ENCODE measurements at places on chromosomes 6 and 20.

GRCh38 chr20:59671661-59672471, 67.5 kb downstream of the PHACTR3 start:
- no peak for DNase-seq

GRCh38 chr6:143515766-143516355, 4.3 kb upstream of the FUCA2 start:
- DNase-seq = no peak

DNA sequence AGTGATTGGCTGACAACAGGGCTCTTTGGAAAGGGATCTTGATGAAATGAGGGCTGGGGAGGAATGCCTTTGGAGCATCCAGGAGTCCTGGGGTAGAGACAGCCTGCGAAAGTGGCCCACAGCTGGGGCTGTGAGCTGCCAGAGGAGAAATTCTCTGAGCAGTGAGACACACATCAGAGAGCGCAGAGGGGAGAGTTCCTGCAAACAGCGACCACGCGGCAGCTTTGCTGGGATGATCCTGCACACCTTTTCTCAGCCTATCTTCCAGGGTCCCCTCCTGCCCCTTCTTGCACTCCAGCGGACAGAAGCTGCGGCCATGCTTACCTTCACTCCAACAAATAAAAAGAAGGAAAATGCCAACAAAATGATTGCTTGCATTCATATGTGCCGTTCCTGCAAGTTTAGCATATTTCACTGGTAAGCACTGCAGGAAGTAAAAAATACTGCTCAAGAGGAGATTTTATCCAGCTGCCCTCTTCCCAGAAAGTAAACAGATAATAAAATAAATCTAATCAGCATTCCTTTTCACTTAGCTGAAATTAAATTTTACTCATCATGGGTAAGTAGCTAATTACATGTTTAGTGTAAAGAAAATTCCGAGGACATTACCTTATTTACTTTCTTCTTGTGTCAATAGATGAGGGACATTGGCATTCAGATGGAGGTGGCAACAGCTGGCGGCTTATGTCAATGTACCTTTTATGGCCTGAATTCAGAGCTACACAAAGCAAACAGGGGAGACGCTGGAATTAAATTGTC, 339.9 kb upstream of the ARID1B start:
- DNase-seq = no peak

GRCh38 chr6:85348643-85349042, 101.2 kb upstream of the NT5E start:
- DNase-seq = no peak

DNA sequence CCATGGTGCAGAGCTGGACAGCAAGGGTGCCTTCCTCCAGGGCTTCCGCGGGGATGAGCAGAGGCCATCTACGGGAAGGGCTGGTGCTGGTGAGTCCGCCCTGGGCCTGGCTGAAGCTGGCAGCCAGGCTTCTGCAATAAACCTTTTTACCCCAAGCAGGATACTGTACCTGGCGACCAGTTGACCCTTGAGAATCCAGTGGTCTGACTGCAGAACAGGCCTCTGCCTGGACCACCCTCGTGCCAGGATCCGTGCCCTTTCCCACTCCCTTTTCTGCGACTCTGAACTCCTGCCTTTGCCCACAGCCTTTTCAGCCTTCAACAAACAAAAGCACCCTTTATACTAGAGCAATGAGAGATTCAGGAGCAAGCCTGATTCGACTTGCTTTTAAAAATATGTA, 18.9 kb downstream of the CDH26 start:
- no peak for DNase-seq

- DNase-seq = no peak
Observed at GRCh38 chr6:151029970-151030369, 164.5 kb downstream of the MTHFD1L start.

DNA sequence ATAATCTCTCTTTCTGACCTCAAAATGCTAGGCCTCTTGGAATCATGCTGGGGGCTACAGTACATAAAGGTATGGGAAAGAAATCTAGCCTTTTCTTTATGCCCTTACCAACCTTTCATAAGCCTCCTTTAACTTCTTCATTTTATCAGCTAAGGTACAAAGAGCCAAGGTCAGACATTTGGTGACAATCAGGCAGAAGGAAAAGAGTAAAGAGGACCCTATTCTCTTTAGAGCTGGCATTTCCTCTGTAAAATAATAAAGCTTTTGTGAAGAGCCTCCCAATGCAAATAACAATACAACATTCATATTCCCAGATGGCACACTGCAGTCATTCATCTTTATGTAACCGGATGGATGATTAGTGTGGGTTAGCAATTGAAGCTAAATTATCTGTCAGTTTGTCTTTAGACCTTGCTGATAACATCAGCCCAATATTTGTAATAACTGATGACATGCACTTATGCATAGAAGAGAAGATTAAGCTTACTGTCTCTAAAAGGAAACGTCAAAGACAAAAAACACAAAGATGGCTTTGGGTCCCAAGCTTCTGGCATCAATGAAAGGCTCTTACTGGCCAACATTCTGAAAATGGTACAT, 163.1 kb downstream of the IBTK start:
- no peak for DNase-seq

GRCh38 chr6:7633361-7633760, 43.4 kb downstream of the SNRNP48 start:
- no peak for DNase-seq

DNA sequence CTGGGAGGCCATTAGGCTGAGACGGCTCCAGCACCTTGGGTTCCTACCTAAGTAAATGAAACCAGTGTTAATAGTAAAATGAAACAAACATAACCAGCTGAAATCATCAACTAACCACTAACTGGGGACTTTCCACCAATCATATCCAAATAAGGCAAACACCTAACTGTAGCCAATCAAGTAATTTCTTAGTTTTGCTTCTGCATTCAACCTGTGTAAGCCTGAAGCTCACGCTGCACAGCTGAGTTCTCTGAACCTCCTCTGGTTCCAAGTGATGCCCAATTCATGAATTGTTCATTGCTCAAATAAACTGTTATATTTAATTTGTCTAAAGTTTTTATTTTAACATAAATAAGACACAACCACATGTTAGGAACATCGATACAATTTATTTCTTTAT, 22.5 kb downstream of the KLHL32 start:
- no peak for DNase-seq

DNA sequence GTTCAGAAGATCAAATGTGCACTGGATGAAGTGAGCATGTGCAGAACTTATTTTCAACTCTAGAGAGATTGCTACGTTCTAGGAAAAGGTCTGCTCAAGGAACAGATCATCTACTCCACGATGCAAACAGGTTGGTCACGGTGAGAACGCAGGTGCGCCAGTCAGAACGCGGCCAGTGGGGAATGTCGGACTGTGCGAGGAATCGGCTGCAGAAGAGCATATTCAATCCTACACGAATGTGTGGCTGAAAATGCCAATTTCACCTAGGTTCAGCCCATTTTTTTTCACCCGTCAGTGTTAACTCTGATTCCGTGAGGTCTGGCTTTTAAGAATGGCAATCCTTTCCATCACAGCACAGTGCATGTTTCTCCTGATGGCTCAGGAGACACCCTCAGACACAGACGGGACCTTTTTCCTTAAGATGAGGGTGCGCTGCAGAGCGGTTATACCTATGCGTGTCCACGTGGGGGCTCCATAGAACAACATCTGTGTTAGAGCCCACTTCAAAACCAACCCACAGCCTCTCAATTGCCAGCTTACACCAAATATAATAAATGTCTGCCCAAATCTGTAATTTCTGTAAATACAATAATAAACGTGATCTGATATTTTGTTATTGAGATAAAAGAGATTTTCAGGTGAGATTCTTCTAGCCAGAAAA, 250.4 kb downstream of the FOXA2 start:
- DNase-seq = peak; percentile 7

DNA sequence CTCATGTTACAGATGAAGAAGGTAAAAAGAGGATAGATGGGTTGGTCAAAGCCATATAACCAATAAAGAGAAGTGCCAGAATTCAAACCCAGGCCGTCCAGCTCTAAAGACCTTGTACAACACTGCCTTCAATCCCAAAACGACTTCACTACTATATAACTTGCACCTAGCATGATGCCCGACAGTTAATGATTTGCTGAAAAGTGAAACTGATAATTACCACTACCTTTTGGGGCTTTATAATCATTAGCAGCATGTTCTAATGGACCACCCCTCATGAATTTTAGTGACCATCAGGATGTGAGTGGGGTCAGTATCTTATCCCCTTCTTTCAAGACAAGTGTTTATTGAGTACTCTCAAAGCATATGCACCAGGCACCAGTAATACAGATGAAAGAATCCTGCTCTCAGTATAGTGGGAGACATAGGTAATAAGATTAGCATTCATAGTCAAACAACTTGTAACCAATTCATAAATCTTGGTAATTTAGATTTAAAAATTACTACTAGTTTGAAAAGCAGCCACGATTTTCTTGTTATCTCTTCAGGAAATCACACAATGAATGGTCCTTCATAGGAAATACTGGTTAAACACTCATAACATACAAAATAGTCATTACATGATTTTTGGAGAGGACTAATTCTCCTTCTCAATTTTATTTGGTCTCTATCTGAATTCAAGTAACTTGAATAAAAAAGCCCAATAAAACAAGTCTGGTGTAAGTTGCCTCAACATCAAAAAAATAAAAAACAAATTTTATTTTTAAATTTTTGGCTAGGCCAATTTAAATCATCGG, 98.0 kb downstream of the EPB41L2 start:
- no peak for DNase-seq

DNA sequence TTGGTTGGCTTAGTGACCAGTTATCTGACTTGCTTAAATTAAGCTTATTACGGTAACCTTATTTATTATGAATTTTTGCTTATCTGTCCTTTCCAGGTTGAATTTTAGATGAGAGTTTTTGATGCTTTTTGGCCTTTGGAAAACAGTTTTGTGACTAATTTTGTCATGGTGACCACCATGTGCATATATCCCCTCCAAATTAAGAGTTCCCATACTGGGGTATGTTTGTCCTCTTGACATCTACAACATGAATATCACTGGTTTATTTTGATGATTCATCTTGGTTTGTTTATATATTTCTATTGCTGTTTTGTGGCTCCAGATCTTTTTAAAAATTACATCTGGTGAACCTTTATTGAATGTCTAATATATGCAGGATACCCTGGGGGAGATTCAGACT, 61.4 kb downstream of the PHF20 start:
- DNase-seq = no peak
